ENCODE measurements at places on chromosomes 2 and 18. TPM values are rescaled to one million over a fixed set of nuclear protein-coding genes. Genes with fewer than 3 reads are reported as not detected.

STARD6 gene
- total RNA-seq, result not detected

ABCB11 gene
- total RNA-seq, result not detected

DSG2 gene
- 0.19 TPM for total RNA-seq

SLC11A1 gene
- 0.10 TPM for total RNA-seq

SCN9A gene
- total RNA-seq, result not detected

IL1RL1 gene
- total RNA-seq, result 1.3 TPM

KCNF1 gene
- not detected for total RNA-seq

REG1A gene
- not detected for total RNA-seq

OR6B2 gene
- not detected for total RNA-seq

CDH20 gene
- total RNA-seq, result not detected

GRCh38 chr2:29351916-29352591 is 236.8 kb downstream of the CLIP4 start:
- no peak for DNase-seq
- no peak overlapping the region for H3K27ac ChIP-seq
- H3K27me3 ChIP-seq, result peaks cover 11% of the 10 kb centered on the region
- no peak overlapping the region for H3K4me3 ChIP-seq
- H3K4me1 ChIP-seq, result no peaks in the 10 kb centered on the region

GRCh38 chr2:120934574-120935338 is 199.1 kb downstream of the GLI2 start:
- no peaks in the 10 kb centered on the region for H3K4me1 ChIP-seq
- no peak overlapping the region for H3K27ac ChIP-seq
- H3K36me3 ChIP-seq, result no peaks in the 10 kb centered on the region

GRCh38 chr2:215693193-215693998 is 257.5 kb upstream of the FN1 start:
- H3K27ac ChIP-seq, result no peak overlapping the region
- H3K27me3 ChIP-seq, result no peaks in the 10 kb centered on the region
- H3K36me3 ChIP-seq, result no peaks in the 10 kb centered on the region
- no peak for DNase-seq
- H3K4me1 ChIP-seq, result no peaks in the 10 kb centered on the region

- no peak for DNase-seq
Observed at GRCh38 chr2:61898810-61899209, 6.7 kb upstream of the COMMD1 start.

DNA sequence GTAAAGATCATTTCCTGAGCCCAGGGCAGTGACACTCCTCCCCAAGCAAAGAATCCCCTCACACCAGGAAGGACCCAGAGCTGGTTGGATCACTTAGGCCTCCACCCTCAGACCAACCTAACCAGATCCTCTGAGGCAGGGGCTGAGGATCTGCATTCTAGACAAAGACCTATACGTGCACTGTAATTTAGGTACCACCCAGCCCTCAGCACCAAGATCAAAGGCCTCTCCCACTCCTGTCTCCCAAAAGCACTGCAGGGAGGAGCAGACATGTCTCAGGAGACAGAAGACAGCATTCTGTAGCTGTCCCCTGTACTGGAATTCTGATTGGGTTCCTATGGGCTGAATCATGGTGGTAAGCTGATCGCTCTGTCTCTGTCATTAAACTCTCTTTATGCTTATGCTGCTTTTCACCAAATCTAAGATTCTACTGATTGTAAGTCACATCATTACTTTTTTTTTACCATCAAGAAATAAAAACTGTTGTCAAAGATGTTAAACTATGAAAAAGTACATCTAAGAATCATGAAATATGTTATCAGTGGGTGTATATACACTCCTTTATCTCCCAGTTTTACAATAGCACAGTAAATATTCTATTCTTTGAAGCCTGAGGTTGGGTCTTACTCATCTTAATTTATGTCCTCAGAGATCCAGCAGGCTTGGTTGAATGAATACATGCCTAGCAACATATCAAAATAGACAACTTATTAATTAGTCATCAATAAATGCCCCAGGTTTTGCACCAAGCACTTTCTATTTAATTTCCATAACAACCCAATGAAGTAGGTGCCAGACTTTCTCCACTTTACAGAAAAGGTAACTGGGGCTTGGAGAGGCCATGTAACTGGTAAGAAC is 28.3 kb downstream of the MCFD2 start:
- H3K4me1 ChIP-seq, result peaks cover 9% of the 10 kb centered on the region
- no peak for DNase-seq
- H3K4me3 ChIP-seq, result no peak overlapping the region
- peaks cover 12% of the 10 kb centered on the region for H3K27me3 ChIP-seq

GRCh38 chr2:149119368-149119767 is 80.9 kb downstream of the LYPD6B start:
- DNase-seq, result no peak
- H3K27ac ChIP-seq, result no peak overlapping the region
- H3K36me3 ChIP-seq, result no peaks in the 10 kb centered on the region
- no peak overlapping the region for H3K4me3 ChIP-seq
- H3K4me1 ChIP-seq, result no peaks in the 10 kb centered on the region

GRCh38 chr2:223760838-223761502 is 76.4 kb downstream of the AP1S3 start:
- no peaks in the 10 kb centered on the region for H3K27me3 ChIP-seq

DNA sequence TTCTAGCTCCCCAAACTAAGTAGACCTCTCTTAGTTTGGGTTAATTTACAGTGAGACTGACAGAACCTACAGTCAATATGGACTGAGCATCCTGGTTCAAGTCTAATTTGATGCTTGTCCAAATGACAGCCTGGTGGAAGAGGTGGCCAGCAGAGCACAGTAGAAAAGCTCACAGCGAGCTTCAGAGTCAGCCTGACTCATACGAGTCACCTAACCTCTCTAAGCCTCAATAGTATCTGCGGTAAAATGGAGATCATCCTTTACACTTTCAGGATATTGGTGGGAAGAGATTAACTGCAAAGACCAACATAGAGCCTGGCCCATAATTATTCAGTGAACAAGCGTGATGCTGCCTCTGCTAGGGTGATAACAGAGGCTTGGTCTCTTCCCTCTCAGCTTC is 54.5 kb downstream of the DOCK10 start:
- peaks cover 18% of the 10 kb centered on the region for H3K36me3 ChIP-seq
- peaks cover 87% of the 10 kb centered on the region for H3K4me1 ChIP-seq
- DNase-seq, result no peak

GRCh38 chr2:97926946-97927345 is 68.8 kb downstream of the TMEM131 start:
- H3K36me3 ChIP-seq, result peaks cover 18% of the 10 kb centered on the region
- no peak overlapping the region for H3K4me3 ChIP-seq
- H3K27ac ChIP-seq, result no peak overlapping the region
- peaks cover 18% of the 10 kb centered on the region for H3K4me1 ChIP-seq

- no peaks in the 10 kb centered on the region for H3K36me3 ChIP-seq
- no peak overlapping the region for H3K27ac ChIP-seq
- no peak for DNase-seq
- H3K4me1 ChIP-seq, result no peaks in the 10 kb centered on the region
- H3K4me3 ChIP-seq, result no peak overlapping the region
Observed at GRCh38 chr2:127577503-127577902, 42.0 kb downstream of the MYO7B start.

DNA sequence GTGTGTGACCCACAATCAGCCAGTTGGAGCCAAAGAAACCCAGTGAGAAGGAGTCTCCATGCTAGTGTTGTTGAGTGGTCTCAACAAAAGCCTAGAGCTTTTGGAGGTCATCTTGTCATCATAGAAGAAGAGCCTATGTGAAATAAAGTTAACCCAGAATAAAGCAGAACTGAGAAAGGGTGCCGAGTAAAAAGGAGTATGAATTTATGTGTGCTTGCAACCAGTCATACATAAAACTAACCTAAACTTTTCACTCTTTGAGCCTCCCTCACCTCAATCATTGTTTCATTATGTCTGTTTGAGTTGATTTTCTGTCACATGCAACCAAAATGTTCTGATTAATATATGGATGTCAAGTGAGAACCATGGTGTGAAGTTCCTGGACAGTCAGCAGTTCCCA is 599.3 kb upstream of the ZEB2 start:
- no peak overlapping the region for H3K27ac ChIP-seq
- no peaks in the 10 kb centered on the region for H3K4me1 ChIP-seq
- no peak for DNase-seq
- H3K36me3 ChIP-seq, result no peaks in the 10 kb centered on the region

GRCh38 chr2:221189431-221190067 is 382.6 kb downstream of the EPHA4 start:
- no peak overlapping the region for H3K4me3 ChIP-seq
- no peak for DNase-seq
- no peak overlapping the region for H3K27ac ChIP-seq
- H3K36me3 ChIP-seq, result no peaks in the 10 kb centered on the region
- H3K27me3 ChIP-seq, result peaks cover 2% of the 10 kb centered on the region

- peak; percentile 31 for DNase-seq
- no peak overlapping the region for H3K4me3 ChIP-seq
- H3K4me1 ChIP-seq, result no peaks in the 10 kb centered on the region
- no peaks in the 10 kb centered on the region for H3K36me3 ChIP-seq
Observed at GRCh38 chr2:134466141-134466540, 212.3 kb downstream of the MGAT5 start.

- H3K4me3 ChIP-seq, result peak overlapping the region; percentile 72
- no peaks in the 10 kb centered on the region for H3K36me3 ChIP-seq
- DNase-seq, result peak; percentile 28
- H3K27ac ChIP-seq, result no peak overlapping the region
Observed at GRCh38 chr2:96763511-96764252, 3.0 kb downstream of the CNNM4 start.

DNA sequence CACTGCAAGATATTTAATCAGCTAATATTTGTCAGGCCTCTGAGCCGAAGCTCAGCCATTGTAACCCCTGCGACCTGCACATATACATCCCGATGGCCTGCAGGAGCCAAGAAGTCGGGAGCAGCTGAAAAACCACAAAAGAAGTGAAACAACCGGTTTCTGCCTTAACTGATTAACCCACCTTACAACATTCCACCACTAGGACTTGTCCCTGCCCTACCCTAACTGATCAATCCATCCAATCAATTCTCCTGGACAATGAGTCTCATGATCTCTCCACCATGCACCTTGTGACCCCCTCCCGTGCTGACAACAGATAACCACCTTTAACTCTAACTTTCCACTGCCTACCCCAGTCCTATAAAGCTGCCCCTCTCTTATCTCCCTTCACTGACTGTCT is 945.4 kb upstream of the GYPC start:
- no peaks in the 10 kb centered on the region for H3K4me1 ChIP-seq
- H3K27ac ChIP-seq, result no peak overlapping the region
- DNase-seq, result no peak
- no peaks in the 10 kb centered on the region for H3K27me3 ChIP-seq

DNA sequence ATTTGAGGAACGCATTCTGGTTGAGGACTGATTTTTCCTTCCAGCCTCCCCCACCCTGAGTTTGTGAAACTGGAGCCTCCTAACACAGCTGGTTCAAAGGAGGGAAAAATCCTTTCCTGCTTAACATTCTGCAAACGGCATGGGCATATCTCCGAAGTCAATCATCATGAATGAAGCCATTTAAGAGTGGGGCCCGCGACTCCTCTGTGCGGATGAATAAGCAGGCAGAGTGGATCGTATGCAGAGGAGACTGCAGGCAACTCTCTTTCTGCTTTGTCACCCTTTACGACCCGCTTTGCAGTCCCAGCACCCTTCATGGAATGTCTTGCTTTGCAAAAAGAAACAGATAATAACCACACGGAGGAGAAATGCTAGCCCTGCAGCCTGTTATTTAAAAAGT is 305.2 kb downstream of the CLIP4 start:
- no peaks in the 10 kb centered on the region for H3K36me3 ChIP-seq
- DNase-seq, result no peak
- H3K27ac ChIP-seq, result no peak overlapping the region

GRCh38 chr2:15773204-15773603 is 167.1 kb upstream of the MYCN start:
- no peak overlapping the region for H3K4me3 ChIP-seq
- no peaks in the 10 kb centered on the region for H3K27me3 ChIP-seq
- no peak for DNase-seq
- H3K36me3 ChIP-seq, result no peaks in the 10 kb centered on the region

DNA sequence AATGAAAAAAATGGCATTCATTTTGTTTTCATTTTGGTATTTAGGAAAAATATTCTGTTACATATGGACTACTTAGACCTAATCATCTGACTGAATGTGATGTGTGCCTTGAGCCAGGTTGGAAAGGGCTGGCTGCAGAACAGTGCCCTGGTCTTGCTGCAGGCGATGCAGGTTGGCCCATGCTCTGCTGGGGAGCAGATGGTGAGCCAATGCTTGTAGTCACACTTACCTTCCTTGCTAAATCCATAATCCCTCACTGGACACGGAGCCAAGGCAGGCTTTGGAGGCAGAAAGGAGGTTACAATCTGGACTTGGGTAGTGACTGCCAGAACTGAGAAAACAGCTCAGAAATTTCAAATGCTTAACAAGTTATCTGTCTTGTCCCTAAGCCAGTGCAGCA is 228.7 kb downstream of the ARHGAP15 start:
- H3K27me3 ChIP-seq, result no peaks in the 10 kb centered on the region
- H3K36me3 ChIP-seq, result peaks cover 4% of the 10 kb centered on the region
- DNase-seq, result no peak
- H3K27ac ChIP-seq, result no peak overlapping the region
- H3K4me1 ChIP-seq, result peaks cover 27% of the 10 kb centered on the region

DNA sequence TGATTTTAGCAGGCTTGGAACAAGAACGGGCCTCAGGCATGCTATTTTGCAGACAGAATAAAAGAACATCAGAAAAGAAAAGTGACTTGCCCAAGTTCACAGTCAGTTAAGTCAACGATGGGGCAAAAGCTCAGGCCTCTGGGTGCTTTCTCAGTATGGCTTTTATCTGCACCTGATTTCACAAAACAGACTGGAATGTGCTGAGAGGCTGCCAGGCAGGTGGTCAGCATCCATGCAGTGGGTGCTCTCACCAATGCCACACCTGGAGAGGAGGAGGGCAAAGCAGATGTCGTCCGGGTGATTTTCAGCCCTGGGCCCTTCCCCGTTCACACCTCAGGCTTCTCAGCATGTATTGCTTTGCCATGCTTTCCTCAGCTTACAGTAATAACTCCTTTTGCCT is 854.6 kb downstream of the RNF144A start:
- no peak overlapping the region for H3K27ac ChIP-seq
- H3K4me3 ChIP-seq, result no peak overlapping the region
- H3K4me1 ChIP-seq, result peaks cover 35% of the 10 kb centered on the region
- DNase-seq, result no peak

DNA sequence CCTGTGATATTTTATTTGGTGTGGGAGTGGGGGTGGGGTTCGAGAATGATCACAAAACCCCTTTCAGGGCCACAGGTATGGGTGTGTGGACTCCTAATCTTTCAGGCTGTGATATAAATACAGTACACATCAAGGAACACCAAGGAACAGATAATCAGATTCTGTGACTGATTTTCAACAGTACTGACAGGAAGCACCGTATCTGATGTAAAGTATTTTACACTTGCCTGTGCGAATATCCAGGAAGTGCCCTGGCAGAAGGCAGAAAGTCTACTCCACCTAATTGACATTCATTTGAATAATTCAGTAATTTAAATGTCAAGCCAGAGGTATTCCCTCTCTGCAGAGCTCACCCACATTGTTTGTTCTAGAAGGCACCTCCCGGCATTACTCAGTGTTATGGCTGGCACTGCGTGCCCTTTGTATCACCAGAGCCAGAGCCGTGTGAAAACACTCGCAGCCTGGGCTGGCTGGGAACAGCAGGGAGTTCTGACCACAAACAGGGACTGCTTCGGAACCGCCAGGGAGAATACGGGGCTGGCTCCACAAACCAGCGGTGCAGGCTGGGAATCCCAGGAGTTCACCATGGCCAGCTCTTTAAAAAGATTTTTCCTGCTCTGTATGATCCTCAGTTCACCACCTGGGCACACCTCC is 91.8 kb downstream of the ACVR1 start:
- H3K36me3 ChIP-seq, result peaks cover 11% of the 10 kb centered on the region
- peak overlapping the region; percentile 61 for H3K27ac ChIP-seq
- H3K4me1 ChIP-seq, result peaks cover 45% of the 10 kb centered on the region
- DNase-seq, result peak; percentile 26
- no peak overlapping the region for H3K4me3 ChIP-seq
- no peaks in the 10 kb centered on the region for H3K27me3 ChIP-seq
